ENCODE measurements at places on chromosomes 2 and 18.

- no peak for DNase-seq
Observed at GRCh38 chr2:142174176-142174575, 43.4 kb upstream of the LRP1B start.

DNA sequence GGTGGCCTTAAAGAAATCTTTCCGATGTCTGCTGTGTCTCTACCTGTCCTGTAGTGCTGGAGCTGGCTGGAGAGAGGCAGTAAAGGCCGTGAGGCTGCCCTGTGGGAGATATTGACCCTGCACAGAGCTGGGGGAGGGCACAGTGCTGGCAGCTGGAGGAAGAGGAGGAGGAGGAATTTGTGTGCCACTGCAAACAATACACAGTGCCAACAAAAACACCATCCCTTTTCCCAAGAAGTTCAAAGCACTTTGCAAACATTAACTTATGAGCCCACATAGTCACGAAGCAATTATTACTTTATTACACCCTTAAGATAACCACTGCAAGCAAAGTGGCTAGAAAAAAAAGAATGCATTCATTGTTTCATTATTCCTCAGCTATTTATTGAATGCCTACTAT, 45.0 kb upstream of the CYTIP start:
- DNase-seq: no peak

DNA sequence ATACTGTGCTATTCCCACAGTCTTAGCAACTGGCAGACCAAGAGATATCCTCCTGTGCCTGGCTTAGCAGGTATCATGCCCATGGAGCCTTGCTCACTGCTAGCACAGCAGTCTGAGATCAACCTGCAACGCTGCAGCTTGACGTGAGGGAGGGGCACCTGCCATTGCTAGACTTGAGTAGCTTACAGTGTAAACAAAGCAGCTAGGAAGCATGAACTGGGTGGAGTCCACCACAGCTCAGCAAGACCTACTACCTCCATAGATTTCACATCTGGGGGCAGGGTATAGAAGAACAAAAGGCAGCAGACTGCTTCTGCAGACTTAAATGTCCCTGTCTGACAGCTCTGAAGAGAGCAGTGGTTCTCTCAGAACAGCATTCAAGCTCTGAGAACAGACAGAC, 74.8 kb downstream of the AKAIN1 start:
- DNase-seq: no peak

GRCh38 chr2:169891593-169892298, 64.5 kb downstream of the UBR3 start:
- DNase-seq: no peak

GRCh38 chr2:207505171-207505570, 24.6 kb upstream of the CREB1 start:
- no peak for DNase-seq

DNA sequence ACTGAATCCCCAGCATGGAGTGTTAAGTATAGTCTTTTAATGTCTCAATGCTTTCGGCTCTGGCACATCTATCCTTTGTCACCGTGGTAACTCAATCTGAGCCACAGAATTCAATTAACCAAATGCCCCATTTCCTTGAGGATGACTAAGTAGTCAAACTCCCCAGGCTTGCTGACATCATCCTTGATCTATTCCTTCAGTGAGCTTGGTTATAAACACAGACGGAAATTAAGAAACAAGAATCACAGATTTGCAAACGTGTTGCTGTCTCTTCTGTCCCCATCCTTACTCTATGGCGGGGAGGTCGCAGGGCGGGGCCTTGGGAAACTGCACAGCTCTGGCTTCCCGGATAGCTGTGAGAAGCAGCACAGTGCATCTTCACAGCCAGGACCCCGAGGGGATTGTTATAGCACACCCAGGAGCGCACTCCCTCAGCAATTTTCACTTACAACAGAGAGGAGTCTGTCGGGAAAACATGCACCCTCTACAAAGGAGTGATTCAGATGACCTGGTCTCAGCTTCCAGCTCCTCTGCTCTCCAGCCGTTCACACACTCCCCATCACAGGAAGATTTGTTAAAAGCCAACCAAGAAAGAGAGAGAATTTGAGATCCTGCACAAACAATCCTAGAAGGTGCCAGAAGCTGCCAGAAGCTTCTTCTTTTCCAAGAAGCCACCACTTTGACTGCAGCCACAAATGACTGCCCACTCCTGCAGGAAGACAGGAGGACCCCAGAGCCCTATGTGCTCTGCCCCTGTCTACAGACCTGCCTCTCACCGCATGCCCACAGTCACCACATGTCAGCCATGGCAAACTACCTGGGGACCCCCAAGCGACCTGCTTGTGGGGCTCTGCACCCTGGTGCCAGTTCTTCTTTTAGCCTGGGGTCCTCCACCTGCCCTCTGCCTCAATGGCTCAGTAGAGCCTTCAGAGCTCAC, 44.9 kb upstream of the YWHAQ start:
- no peak for DNase-seq

GRCh38 chr2:26710743-26711456, 18.4 kb downstream of the KCNK3 start:
- DNase-seq: no peak

- no peak for DNase-seq
Observed at GRCh38 chr18:13612196-13612997, 114.0 kb downstream of the FAM210A start.

- DNase-seq: no peak
Observed at GRCh38 chr2:225425284-225425683, 25.8 kb downstream of the NYAP2 start.

DNA sequence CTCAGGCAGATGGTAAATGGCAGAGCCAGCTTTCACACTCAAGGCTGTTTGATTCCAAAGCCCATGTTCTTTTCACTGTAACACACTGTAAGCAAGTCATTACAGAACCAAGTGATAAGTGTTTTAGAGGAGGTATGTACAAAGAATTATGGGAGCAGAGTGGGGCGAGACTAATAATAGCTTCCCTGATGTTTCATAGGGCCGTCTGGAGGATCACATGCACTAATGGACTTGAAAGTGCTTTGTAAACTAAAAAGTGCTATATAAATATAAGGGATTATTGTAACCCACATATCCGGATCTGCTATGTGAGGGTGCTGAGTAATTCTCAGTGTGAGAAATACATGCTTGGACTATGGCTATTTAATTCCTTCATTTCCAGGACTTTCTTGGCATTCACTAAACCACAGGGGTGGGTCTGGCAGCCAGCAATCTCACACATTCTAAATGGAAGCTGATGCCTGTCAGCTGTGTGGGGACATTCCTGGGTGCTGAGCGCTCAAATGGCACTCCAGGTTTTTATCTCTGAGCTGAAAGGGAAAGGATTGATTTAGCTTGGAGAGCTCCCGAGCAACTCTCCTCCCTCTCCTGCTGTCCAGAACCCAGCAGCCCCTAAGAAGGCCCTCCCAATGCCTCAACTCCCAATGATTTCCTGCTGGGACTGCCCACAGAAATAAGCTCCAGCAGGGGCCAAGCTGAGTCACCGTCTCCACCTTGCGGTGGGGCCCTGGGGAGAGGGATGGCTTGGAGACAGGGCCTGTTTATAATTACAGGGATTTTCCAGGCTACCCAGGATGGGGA, 222.8 kb downstream of the SOX11 start:
- DNase-seq: no peak

DNA sequence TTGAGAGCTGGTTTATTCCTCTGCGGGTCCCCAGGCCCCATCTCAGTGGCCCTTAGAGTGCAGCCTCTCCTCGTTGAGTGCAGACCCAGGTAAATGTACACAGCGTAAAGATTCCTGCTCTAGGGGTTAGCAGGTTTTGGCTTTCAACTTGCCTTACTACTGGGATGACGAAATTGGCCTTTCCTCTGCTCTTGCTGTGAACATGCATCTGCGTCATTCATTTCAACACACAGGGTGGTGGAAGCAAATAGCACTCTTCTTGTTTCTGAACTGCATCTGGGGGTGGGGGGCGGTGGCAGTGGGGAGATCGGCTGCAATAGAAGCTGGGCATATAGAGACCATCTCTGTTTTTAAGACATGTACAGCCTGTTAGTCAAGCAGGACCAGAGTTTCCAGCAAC, 16.5 kb upstream of the SLC16A14 start:
- DNase-seq: no peak

DNA sequence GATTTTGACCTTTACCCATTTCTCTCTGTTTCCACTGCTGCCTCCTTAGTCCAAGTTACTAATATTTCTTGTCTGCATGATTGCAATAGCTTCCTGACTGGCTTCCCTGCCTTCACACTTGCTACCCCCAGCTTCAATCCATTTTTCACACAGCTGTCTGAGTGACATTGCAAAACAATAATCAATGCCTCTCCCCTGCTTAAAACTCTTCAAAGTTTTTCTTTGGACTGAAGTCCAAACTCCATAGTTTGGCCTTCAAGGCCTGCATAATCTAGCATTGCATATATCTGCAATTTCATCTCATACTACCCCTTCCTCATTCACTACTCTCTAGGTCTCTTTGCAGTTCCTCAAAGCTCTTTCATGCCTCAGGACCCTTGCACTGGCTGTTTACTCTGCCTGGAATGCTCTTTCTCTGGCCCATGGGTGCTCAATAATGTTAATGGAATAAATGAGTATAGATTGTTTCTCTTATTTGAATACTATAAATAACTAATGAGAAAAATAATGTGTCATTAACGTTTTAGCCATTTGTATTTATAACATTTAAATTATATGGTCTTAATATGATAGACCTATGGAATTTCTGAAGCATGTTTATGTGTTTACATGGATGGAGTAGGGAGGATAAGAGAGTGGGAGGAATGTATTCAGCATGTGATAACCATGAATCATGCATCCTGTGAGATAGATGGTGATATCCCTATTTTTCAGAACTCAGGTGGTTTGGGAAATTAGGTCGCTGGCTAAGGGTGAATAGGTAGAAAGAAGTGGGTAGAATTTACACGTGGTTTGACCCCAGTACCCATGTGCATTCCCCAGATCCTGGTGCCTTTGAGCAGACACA, 5.7 kb upstream of the TMEM178A start:
- no peak for DNase-seq

DNA sequence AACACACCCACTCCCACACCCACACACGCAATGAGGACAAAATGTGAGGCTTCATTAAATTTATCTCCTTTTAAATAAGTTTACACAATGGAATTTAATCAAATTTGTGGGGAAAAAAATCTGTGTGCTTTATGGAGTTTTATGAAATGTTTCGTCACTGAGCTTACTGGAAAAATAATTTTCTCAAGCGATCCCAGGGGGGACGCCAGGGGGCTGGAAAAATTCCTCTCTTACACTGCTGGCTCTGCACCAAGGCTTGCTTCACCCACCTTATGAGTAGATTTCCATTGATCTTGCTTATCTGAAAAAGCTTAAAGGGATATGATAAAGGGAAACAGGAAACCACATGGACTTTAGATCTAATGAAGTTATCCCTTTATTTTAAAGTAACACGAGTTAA, 95.5 kb downstream of the CABYR start:
- DNase-seq: no peak

GRCh38 chr2:1310202-1310601, 103.1 kb upstream of the TPO start:
- DNase-seq: no peak
